ENCODE measurements at places on chromosomes 2 and 18.

GRCh38 chr2:60119778-60120177 is 433.7 kb downstream of the BCL11A start:
- no peak for DNase-seq

- no peak for DNase-seq
These were observed 593.1 kb downstream of the CBLN2 start for GRCh38 chr18:71951001-71951400.

- DNase-seq = no peak
These were observed 19.8 kb downstream of the GRHL1 start for GRCh38 chr2:9971105-9971818.

GRCh38 chr2:7953195-7953594 is 728.7 kb upstream of the ID2 start:
- DNase-seq = no peak

DNA sequence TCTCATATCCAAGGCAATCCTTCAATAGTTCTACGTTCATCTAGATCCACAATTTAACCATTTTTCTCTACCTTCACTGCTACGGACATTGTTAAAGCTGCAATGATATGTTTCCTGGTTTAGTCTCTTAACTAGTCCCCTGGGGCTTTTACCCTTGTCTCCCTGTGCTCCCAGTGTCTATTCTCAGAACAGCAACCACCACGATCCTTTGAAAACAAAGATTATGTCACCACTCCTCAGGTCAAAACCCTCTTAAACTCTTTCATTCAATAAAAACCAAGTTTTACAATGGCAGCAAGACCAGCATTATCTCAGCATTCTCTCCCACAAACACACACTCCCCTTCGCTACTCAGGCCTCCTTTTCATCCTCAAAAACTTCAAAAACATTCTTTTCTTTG is 298.2 kb upstream of the CHST9 start:
- no peak for DNase-seq

GRCh38 chr18:11944252-11944651 is 36.1 kb upstream of the MPPE1 start:
- no peak for DNase-seq

DNA sequence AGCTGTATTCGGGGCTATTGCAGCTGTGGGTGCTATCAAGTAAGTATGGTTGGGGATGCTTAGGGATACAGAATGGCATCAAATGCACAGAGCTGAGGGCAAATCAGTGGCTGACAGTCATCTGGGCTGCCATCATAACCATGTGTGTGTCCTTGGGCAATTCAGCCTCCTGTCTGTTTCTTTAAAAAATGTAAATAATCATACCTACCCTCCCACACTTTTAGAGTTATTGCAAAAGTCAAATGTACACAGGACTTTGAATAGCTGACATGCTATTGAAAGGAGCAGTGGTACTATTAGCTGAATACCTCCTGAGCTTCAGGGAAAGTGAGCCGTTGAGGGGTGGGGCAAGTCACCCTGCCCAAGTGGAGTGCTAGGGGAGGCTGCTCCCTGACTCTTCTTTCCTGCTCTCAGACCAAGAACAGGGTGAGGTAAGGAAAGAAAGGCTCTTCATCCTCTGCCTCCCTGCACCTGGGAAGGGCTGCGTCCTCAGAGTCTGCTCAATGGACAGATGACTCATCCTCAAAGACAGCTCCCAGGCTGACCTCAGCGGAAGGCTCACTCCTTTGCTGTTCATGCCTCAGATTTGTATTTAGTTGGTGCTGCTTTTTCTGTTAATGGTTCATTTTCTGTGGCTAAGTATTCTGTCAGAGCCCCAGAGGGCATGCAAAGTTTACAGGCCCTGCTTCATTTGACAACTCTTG is 54.9 kb upstream of the BZW1 start:
- peak; percentile 94 for DNase-seq

DNA sequence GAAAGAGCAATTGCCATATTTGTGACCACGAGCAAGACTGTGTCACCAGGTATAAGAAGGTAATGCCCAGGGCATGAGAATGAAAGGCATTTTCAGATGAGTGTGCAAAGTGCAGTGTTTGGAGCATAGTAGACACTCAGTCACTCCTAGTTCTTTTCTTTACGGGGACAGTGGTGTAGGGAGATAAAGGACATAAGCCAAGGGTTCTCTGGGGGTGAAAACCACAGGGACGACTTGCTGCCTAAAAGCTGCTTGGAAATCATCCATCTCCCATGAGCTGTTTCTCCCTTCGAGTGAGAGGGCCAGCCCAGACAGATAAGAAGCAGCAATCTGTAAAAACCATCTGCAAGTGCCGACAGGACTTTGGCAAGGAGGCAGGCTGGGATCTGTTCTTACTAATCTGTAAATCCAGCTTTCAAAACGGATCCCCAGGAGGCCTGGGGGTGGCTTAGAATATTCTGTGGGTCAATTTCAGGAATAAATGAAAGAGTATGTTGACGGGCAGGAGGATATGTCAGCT is 221.6 kb downstream of the LPIN1 start:
- DNase-seq = no peak

- DNase-seq = no peak
These were observed 48.4 kb downstream of the MAP2 start for GRCh38 chr2:209472112-209472832.

GRCh38 chr2:173749315-173749714 is 215.9 kb downstream of the SP3 start:
- DNase-seq = peak; percentile 16

DNA sequence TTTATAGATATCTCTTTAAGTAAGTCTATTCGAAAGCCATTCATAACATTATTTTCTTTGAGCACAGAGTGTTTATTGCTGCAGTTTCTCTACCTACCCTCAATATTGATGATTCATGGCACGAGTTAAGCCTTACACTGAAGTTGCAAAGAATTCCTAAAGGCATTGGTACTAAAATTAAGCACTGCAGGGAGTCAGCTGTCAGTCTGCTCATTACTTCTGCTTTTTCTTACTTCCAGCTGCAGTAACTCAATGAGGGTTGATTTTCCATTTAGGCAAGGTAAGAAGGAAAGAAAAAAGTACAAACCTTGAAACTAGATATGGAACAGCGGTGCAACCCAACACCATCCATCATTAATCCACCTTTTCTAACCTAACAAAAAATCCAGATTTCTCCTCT is 65.2 kb downstream of the RNF152 start:
- no peak for DNase-seq

DNA sequence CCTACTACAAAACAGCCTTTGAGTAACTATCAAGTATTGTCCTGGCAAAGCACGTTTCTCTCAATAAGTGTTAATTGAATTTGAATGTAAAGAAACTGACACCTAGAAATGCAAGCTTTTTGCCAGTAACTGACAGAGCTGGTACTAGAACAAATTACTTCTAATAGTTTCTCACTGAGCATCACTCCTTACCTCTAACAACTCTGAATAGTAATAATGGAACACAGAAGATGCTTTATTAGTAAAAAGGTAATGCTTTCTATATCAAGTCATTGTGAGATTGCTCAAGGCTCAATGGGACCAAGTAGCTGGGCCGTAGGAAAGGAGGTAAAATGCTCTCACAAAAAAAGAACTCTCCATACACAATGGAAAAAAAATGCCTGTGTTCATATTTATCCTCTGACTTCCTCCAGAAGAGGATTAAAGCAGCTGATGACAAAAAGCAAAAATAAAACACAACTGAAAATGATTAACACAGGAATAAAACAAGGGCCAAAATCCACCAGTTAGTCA is 11.8 kb downstream of the RASGRP3 start:
- no peak for DNase-seq

- no peak for DNase-seq
These were observed 28.6 kb upstream of the NFU1 start for GRCh38 chr2:69465513-69466456.

GRCh38 chr2:233354500-233354924 is 218 bp downstream of the DGKD start:
- no peak for DNase-seq

DNA sequence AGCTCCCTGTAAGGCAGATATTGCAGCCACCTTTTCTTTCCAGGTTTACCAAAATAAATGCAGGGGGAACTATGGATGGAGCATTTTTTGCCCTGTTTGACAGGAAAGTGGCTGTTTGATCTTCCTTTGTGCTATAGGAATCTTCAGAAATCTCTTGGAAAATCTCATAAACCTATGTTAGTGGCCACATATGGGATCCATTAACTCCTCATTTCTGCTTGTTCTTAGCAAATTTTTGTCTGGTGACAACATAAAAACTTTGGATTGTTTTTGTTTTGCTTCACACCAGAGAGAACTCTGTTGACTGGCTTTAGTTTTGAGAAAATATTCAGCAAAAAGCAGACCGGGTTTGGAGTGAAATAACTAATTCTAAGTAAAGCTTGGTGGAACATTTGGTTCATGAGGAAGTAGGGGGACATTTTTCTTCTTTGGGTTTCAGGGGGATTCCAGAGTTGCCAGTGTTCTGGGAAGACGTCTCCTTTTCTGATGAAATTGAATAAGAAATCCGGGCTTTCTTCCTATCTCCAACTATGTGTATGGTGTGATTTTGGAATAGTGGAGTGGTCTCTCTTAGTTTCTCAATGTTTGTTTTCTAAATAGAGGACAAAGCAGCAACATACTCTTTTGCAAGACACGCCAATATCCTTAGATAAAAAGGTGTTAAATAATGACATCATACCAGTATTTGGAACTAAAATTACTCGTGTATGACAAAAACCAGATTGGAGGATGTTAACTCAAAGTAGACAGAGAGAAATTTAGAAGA is 174.4 kb downstream of the ICOS start:
- DNase-seq = no peak

GRCh38 chr18:35571138-35571537 is 10.4 kb upstream of the GALNT1 start:
- DNase-seq = no peak

DNA sequence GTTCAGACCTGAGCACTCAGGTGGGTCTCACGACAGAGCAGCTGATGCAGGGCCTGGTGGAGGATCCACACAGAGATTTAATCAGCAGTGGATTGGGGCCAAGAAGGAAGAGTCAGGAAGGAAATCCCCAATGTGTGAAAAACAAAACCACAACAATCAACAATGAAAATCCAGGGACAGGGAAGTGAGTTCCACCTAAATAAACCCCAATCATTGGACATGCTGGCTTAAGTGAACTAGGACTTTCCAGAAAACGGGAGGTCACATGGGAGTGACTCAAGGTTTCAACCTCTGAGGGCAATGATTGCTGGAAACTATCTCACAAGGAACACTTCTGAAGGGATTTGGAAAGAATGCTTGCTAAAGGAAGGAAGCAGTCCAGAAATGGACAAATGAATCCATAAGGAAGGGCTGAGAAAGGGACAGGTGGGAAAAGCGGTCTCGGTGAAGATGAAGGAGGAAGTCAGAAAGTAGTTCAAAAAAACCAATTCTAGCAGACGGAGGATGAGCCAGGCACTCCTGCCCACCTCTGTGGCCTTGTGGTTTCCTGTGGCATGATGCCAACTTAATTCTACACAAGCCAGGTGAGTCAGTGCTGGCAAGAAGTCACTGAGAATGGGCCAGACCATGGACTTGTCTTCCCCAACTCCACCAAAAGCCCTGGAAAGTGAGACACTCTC is 15.4 kb upstream of the XDH start:
- peak; percentile 65 for DNase-seq

- DNase-seq = no peak
These were observed 235.3 kb downstream of the DYM start for GRCh38 chr18:49225160-49225559.

DNA sequence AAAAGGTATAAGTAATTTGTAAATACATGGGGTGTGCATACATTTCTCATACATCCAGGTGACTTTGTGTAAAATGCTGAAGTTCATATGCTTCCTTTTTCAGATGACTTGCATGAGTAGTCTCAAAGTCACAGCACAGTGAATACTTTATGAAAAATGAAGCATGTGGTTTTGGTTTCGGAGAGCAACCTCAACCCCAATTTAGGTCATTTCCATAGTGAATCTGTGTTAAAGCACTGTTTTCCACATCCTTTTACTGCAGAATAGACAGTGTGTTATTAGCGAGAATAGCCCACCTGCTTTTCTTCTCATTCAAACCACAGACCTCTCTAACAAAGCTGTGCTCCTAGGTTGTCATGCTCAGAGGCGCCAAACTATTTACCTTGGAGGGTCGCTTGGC is 204.4 kb upstream of the RASGRP3 start:
- no peak for DNase-seq

DNA sequence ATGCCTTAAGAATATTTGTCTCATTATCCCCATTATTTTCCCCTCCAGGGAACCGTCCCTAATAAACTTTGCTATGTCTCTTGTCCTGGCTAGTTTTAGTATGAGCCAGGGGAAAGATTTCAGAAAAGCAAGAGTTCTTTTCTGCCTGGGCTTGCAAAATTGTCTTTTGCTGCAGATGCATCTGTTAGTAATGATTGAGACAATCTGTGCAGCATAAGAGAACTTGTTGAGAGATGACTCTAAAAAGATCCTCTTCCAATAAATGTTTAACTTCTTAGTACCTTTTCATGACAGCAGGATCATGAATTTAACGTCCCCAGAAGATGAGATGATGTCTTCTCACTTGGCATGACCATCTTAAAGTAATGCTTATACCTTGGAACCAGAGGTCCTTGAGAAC is 172.5 kb upstream of the CREB1 start:
- no peak for DNase-seq

DNA sequence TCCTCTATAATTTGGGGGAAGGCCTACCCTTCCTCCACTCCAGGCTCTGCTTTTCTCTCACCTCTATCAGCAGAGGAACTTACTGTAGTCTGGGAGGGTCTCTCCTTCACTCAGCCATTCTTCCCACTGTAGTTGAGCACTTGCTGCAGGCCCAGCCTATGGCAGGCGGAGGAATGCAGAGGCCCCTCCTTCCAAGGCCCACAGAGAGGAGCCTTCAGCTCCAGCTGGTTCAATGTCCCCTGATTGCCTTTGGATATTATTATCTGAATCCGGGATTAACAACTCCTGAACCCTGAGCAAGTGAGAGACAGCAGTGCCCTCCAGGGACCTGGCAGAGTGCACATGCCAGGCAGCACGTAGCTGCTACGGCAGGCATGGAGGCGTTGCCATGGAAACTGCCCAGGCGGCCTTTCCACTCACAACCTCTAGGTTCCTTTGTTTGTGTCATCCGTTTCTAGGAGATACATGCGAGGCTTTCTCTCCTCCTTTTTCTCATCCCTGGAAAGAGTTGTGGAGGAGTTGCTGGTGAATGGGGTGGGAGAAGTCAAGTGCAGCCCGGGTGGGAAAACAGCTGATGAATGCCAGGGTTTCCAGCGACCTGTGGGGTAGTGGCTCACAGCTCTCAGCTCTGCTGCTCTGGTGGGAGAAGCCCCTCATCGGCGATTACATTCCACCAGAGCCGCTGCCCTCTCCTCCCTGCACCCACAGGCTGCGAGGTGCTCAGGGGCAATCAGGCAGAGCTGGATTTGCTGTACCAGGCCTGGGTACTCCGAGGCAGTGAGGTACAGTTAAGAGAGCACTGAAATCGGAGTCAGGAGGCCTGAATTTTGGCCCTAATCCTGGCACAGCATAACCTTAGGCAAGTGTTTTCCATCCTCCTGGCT is 55.3 kb upstream of the HK2 start:
- DNase-seq = peak; percentile 18
